T-helper 2 cell (primary cell): ENCODE measurements at places on chromosomes 12 and 14.

DNA sequence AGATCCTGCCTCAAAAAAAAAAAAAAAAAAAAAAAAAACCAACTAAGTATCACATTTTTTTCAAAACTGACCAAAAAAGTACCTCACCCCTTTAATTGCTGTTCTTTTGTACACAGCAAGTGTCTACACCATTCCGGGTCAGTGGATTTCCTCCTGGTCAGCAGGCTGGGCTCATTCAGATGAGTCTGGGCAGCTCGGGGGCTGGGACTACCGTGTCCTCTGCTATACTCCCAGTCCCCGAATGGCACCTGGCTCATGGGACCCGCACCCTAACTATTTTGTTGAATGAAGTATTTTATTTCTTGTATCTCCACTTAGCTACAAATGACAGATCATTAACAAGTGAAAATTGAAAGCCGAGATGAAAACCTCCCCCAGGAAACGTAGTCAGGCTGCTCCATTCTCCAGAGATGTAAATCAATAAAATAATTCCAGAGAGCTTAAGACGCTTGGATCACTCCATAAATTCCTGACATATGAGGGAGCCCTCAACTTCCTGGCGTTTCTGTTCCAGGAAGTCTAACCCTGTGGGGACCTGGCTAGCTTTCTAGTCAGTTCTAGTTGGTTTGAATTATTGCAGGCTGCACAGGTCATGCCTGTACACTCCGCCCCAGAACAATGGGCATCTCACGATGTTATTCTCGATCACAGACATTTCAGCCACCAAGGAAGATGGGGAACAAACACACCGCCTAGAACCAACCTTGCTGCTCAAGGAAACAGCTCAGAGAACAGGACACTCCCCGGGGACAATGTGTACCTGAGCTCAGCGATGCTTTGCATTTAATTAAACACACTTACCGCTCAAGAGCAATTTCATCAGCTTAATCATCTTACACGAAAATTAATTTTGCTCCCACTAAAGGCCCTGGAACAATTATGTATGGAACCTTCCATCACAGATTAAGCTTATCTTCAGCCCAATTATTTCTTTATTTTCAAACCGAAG, 76.3 kb downstream of the RIMBP2 start:
- no peak for DNase-seq

- no peak for DNase-seq
Measured at GRCh38 chr12:69501154-69501895, 31.1 kb downstream of the FRS2 start.

DNA sequence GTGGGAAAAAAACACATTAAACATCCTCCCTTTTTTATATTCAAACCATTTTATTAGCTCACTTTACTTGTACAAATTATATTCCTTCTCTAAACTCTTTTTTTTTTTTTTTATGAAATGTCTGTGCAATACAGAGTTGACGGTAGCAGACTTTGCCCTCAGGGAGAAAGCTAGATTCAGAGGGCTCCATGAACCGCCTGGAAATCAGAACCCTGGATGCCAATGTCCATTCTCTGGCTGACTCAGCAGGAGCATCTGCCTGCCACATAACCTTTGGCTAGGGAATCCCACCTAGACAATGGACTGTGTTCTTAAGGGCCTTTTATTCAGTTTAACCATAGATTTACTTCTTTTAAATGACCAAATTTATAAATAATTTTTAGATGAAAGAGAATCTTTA, 467.0 kb downstream of the MDGA2 start:
- DNase-seq: no peak

GRCh38 chr12:8890313-8891085, 23.8 kb upstream of the PHC1 start:
- DNase-seq: peak; percentile 45

GRCh38 chr14:102096569-102097188, 9.8 kb upstream of the HSP90AA1 start:
- DNase-seq: peak; percentile 56

- no peak for DNase-seq
Measured at GRCh38 chr12:123119808-123120207, 31.1 kb downstream of the PITPNM2 start.
